Muscle of arm (tissue), 14 donors: ENCODE measurements at places on chromosomes 5 and 9. TPM values are rescaled to one million over a fixed set of nuclear protein-coding genes. Genes with fewer than 3 reads are reported as not detected.
A peak's percentile ranks its signal among the peaks of the same experiment; 100 is the strongest.

GRCh38 chr5:74945561-74946165 is 79.5 kb upstream of the FAM169A start:
- DNase-seq = no peak

The KDM3B gene
- polyA plus RNA-seq = 55.3 TPM

GRCh38 chr5:112160652-112161391 is 258.3 kb downstream of the EPB41L4A start:
- DNase-seq = peak; percentile 94

The DRD1 gene
- polyA plus RNA-seq = 0.04 TPM

The ADAMTS13 gene
- polyA plus RNA-seq = 4.4 TPM

DNA sequence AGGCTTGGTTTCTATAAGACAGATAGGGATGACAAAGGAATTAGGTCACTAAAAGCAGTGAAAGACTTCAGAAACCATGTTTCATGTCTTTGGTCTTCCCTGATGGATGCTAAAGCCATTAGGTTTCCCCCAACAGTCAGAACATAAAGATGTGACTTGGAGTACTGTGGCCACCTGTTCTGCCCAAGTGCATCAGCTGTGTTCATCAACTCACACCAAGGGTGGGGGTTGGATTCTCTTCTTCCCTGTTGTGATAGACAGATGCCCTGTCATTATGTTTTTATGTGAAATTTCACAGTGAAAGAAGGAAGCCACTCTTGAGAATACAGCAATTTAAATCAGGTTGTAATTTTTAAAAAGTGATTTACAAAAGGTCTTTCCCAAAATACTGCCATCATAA is 196.8 kb downstream of the SH3GL2 start:
- DNase-seq = no peak

GRCh38 chr5:60366489-60366888 is 333.5 kb downstream of the DEPDC1B start:
- no peak for DNase-seq

The PCDHA9 gene
- polyA plus RNA-seq = not detected

DNA sequence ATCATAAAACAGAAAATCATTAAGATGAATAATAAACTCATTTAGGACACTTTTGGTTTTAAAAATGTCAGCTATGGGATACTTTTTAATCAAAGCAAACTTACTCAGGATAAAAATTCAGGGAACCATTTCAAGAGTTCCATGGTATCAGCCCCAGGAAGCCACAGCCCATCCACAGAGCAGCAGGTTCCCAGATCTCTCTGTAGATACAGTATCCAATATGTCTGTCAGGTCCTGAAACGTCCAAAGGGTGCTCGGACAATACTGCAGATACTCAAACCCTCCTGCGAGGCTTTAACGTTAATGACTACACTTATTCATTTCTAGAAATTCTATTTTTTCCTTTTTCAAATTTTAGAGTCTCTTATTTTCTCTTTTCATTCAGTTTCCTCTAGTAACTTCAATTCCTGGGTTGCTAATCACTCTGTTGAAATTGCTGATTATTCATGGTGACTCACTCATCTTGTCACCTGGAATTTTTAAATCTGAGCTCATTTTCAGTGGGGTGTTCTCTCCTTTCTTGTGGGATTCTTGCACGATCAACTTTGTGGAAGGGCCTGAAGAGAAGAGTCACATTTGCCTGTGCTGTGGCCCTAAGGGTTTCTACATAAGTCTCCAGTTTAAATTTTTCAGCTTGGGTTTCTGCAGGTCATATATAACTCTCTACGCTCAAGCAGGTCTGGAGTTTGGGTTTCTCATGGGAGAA is 435.8 kb downstream of the CTNND2 start:
- DNase-seq = no peak

DNA sequence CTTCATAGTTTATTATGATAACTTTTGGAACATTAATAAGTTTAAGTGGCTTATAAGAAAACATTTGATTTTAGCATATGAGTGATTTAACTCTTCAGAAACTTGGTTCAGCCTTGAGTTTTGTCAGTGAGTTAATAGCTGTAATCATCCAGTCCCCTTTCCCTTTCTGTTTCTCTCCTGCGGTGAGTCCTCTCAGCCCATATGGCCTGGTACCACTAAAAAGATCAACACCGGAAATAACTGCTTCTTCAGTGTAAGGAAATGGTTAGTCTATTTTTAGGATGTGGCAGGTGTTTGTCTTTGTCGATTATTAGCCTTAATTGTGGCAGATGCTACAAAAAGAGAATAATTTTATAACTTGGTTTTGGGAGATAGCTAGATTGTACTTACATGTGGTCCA is 120.2 kb upstream of the GRHPR start:
- no peak for DNase-seq

GRCh38 chr5:9653811-9654210 is 23.7 kb upstream of the TAS2R1 start:
- peak; percentile 66 for DNase-seq

- DNase-seq = no peak
These were observed 31.1 kb upstream of the MAMDC2 start for GRCh38 chr9:70012569-70012968.

- peak; percentile 73 for DNase-seq
These were observed 19.8 kb upstream of the MATR3 start for GRCh38 chr5:139273572-139274289.

The MARCOL gene
- polyA plus RNA-seq = not detected

GRCh38 chr5:10034001-10034400 is 215.7 kb downstream of the ATPSCKMT start:
- peak; percentile 32 for DNase-seq

GRCh38 chr5:100909034-100909433 is 6.0 kb upstream of the ST8SIA4 start:
- no peak for DNase-seq

The CTNNAL1 gene
- 33.1 TPM for polyA plus RNA-seq

DNA sequence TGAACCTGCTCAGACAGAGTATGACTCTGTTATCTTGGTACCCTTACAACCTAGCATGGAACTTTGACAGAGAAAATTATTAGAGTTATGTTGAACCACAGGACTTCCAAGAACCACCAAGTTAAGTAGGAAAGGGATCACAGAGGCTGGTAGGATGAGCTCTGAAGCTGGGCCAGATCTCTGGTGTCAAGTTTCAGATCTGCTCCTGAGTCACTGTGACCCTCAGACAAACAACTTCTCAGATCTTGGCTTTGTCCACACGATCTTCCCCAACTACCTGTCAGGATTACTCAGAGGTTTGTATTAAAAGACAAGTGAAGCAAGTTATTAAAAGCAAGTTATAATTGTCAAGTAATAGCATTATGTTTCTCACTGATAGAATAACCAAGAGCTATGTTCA is 189.0 kb downstream of the SEC61B start:
- no peak for DNase-seq

DNA sequence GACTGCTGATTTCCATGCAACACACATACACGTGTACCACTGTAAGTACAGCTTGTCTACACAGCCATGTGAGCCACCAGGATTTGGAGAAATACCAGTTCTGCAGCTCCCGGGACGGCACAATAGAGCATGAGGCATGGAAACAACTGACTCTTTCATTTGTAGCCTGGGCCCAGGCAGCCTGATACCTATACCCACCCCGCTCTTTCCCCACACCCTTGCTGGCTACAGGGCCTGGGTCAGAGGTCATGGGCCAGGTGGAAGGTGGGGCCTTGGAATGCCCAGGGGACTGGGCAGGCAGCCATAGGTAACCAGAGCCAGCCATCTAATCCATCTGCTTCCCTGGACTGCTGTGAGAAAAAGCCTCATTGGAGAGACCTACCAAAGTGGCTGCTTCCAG is 39.0 kb upstream of the ZSWIM6 start:
- no peak for DNase-seq

GRCh38 chr5:76716456-76717157 is 681 bp downstream of the F2R start:
- DNase-seq = no peak
